ENCODE measurements at places on chromosomes 2 and 18.

- no peak for DNase-seq
Observed at GRCh38 chr2:38060236-38061018, 15.5 kb downstream of the CYP1B1 start.

- no peak for DNase-seq
Observed at GRCh38 chr2:88709181-88709631, 17.7 kb downstream of the RPIA start.

DNA sequence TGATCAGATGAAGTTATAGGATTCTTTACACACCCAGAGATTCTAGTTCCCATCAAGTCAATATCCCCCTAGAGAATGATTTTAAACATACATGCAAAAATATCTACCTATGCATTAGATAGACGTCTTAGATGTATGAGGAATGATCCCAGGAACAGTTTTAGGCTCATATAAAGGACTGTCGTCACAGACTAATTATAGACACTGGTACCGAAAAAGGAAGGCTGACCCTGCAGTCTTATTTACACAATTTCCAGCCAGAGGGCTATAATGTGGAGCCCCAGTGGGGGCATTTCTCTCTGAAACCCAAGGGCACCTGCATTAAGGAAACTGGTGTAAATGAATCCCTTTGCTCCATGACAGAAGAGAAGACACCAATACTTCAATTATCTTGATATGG lies 170.4 kb downstream of the ZNF521 start:
- no peak for DNase-seq

- DNase-seq, result no peak
Observed at GRCh38 chr2:67666386-67667053, 269.4 kb downstream of the ETAA1 start.

DNA sequence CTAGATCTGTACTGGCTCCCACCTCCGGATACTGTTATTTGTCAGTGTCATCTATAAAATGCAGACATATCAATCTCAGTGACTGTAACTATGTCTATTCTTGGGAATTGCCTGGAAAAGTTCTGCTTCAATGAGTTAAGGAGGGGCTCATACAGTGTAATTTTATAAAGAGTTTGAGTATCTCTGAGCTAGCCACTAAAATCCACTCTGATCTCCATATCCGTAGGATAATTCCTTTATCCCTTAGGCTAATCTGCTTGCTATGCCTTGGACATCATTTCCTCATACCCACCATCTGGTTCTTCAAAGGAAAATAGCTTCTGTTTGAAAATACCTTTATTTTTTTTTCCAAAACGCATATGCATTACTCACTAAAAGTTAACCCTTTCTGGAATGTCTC lies 863.2 kb downstream of the SUCLG1 start:
- no peak for DNase-seq

GRCh38 chr2:19796035-19796695 lies 105.6 kb downstream of the TTC32 start:
- no peak for DNase-seq

DNA sequence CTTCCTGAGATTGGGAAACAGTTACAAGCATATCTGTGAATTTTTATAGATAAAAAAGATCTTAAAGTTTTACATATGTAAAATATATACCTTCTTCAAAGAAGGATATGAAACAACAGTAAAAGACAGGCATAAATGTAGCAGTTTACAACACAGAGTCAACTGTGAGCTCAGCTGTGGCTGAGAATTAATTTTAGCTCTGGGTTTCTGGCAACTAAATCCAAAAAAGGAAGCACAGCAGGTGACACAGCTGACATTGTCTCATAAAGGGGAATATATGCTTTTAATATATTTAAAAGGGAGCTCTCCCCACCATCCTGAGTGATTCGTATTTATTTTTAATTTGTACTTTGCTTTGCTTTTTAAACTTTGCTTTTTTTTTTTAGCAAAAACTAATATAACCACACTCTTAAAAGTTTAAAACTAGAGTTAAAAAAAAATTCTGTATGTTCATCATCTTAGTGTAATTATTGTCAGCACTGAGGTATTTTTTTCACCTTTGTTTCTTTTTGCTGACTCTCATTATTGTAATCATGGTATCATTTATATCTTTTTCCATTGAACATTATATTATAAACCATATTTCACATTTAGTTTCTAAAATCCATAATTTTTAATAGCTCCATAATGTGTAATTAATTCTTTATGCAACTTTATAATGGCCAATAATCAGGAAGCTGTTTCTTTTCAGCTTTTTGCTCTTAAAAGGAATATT lies 6.7 kb downstream of the TUBB6 start:
- DNase-seq, result no peak

DNA sequence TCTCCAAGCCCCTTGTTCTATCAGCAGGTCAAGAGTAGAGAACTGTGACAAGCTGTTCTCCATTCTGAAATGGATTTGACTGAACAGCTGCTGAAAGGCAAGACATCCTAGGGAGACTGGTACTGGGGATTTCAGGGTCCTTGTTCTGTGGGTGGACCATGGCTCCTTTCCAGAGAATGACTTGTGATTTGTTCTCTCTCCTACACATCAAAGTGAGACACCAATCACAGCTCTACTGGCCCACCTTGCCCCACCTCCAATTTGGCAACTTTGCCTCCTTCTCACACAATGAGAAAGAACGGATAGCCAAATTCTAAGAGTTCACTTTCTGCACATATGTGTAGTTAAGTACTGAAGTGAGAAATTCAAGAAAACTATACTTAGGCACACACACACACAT lies 67.4 kb downstream of the BCL11A start:
- DNase-seq, result no peak

DNA sequence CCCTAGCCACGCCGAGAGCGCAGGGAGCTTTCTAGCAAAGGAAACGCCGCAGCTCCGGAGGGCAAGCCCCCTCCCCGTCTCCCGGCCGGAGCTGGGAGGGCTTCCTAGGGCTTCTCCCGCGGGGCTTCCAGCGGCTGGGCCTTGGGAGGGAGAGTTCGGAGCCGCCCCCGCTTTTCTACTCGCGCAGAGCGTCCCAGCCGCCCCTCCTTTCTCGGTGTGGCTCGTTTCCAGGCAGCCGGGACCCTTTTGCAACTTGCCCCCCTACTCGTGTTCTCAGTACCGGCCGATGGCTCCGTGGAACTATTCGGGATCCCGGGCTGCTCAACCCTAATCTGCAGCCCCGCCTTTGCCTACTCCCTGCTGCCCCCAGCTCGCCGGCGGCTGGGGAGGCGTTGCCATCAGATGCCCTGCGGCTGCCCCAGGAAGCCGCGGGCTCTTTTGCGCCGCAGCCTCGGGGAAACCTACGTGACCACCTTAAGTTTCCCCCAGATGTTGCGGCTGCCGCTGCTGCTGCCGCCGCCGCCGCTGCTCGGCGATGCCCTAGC lies 1.5 kb upstream of the NR4A2 start:
- no peak for DNase-seq

DNA sequence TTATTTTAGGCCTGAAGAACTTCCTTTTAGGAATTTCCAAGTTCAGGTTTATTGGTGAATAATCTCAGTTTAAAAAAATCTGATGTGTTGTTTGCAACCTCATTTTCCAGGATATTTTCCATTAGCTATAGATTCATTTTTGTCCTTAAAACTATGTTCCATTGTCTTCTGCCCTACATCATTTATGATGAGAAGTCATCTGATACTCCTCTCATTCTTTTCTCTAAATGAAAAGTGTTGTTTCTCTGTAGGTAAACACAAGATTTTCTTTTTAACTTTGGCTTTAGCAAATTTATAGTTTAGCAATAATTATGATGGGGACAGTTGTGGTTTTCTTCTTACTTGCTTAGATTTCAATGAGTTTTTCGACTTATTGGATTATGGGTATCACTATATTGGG lies 427.3 kb downstream of the DCDC2C start:
- DNase-seq, result no peak

- DNase-seq, result no peak
Observed at GRCh38 chr2:187614756-187615155, 60.5 kb upstream of the TFPI start.

DNA sequence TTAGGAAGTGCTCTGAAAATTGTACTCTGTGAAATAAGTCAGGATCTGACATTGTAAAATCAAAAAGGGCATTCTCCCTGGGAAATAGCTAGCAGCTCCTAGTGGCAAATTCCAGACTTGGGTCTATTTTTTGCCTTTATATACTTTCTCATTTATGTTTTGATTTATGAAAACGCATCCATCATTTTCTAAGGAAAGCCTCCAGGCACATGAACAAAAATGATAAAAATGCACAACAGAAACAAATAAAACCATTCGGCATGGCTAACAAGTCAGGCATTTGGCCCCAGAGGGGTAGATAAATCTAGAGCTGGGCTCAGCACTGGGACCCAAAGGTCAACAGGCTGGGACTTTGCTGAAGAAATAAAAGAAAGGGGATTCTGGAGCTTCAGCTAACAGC lies 167.0 kb downstream of the BCL11A start:
- no peak for DNase-seq

GRCh38 chr2:121175326-121175725 lies 109.7 kb downstream of the TFCP2L1 start:
- no peak for DNase-seq

DNA sequence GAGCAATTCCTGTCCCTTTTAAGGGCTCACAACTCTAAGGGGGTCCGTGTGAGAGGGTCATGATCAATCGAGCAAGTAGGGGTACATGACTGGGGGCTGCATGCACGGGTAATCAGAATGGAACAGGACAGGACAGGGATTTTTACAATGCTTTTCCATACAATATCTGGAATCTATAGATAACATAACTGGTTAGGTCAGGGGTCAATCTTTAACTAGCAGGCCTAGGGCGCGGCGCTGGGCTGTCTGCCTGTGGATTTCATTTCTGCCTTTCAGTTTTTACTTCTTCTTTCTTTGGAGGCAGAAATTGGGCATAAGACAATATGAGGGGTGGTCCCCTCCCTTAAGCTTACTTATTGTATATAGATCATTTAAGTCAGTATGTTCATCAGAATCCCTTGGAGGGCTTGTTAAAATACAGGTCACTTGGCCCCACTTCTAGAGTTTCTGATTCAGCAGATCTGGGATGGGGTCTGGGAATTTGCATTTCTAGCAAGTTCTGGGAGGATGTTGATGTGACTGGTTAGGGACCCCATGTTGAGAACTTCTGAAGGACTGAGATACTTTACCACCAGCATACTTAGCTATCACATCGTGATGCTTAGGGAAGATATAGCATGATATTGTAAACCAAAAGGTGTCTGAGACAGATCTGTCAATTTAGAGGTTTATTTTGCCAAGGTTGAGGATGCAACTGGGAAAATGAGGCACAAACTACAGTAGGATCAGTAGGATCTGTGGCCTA lies 2.8 kb upstream of the INPP4A start:
- DNase-seq, result no peak

DNA sequence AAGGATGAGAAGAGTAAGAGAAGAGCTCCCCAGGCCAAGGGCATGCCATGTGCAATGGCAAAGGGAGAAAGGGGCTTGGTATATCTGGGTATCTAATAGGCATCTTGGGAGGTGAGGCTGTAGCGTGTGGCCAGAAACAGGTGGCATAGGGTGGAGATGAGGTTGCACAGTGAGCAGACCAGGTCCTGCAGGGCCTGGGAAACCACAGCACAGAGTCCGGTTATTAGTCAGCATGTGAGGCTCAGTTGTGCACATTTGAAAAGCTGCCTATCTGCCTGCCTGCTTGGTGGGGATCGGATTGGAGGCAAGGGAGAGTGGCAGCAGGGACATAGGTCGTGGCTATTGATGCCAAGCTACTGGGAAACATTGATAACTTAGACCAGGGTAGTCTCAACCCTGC lies 190.6 kb downstream of the TPGS2 start:
- no peak for DNase-seq

DNA sequence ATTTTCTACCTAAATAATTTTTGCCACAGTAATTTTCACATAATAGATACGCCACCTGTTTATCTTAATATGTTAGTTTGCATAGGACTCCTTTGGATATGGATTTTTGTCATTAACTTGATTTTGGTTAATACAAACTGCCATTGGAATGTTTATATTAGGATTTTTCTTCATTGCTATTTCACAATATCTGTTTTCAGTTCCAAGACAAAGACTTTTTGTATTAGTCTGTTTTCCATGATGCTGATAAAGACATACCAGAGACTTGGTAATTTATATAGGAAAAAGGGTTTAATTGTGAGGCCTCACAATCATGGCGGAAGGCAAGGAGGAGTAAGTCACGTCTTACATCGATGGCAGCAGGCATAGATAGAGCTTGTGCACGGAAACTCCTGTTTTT lies 503.1 kb upstream of the TMEFF2 start:
- DNase-seq, result no peak

- no peak for DNase-seq
Observed at GRCh38 chr2:27270131-27270530, 5.1 kb upstream of the DNAJC5G start.

GRCh38 chr2:207086136-207086535 lies 79.6 kb downstream of the KLF7 start:
- no peak for DNase-seq

DNA sequence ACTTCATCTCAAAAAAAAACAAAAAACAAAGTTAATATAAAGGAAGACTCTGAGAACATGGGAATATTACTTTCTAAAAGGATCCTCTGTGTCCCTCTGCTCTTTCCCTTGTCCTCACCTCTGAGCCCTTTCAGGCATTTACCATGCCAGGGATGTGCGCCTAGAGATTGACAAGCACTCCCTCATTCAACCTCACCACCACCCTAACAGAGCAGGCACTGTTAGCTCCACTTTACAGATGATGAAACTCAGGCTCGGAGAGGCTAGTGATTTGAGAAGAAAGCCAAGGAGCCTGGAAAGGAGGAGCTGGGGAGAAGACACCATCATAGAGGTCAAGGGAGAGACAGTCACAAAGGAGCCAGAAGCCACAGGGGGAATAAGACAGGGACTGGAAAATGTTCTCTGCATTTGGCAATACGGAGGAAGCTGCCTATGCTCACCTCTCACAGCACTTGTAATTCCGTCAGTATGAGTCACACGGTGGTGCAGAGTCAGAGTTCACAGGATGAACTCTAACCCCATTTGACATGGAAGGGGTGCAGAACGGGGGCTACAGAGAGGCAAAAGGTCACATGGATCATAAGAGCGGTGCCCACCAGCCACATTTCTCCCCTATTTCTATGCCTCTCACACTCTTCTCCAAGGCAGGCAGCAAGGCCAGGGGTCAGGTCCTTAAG lies 101.8 kb upstream of the NFU1 start:
- no peak for DNase-seq

DNA sequence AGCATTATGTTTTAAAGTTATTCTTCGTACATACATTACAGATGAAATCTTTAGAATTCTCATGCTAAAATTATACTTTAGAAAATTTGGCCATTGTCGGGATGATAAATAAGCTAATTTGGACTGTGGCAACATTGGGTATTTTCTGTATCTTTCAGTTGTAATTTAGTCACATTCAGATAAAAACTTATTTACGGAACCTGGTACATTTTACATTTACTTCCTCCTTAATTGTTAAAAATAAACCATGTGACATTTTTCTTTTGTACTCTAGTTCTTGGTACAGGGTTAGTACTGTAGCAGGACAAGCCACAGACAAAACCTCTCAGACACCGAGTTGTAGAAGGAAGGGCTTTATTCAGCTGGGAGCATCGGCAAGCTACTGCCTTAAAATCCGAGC lies 4.2 kb downstream of the CNDP2 start:
- no peak for DNase-seq

- DNase-seq, result no peak
Observed at GRCh38 chr2:71157124-71157793, 26.8 kb downstream of the MPHOSPH10 start.
